Activated T-helper 9 cell treated with anti-CD3 and anti-CD28 coated beads, Interleukin-2, amount 50 U/mL, for 16 hours (primary cell): ENCODE measurements at places on chromosomes 7 and 10.

DNA sequence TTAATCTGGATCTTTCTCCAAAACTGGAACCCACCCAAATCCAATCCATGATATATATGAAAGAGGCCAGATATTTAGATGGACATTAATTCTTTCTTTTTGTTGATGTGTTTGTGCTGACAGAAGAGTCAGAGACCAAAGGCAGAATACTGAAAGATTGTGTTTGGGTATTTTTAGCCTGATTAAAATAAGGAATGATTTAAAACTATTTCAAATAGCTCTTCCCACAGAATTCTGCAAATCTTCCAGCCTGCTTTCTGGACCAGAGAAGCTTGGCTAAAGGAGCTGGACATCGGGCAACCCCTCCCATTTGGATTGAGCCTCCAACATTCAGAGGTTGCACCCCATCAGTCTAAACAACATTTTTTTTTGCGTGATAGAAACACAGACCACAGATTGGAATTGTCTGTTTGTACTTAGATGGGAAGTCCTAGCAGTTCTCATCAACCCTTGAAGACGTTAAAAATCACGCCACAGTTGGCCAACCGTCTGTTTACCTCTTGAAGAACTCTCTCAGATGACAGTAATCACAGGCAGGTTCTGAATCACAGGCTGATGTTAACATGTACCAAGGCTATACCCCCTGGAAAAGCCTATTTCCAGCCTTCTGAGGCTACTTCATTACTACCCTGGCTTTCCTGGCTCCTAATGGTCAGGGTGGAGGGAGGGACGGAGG, 155.2 kb upstream of the NRP1 start:
- no peak for DNase-seq

DNA sequence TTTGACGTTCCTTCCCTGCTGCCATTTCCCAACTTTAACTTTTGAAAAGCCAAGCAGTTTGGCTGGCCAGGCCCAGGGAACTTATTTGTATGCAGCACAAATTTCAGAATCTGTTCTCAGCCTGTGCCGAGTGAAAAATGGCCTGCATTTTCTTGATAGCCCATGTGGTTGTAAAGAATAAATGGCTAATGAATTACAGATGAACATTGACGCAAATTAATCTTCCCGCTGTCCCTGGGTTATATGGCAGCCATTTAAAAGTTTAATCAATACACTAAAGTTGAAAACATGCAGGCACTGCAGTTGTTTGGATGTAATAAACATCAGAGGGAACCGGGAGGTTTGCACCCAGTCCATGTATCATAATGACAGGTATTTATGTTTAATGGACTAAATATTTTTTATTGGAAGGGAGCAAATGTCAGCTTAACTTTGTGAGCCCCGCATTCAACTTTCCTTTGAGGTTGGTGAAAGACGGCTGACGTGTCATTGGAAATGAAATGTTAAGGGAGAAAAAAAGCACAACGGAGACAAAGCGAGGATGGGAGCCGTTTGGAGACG, 1092.4 kb downstream of the LRMDA start:
- no peak for DNase-seq

GRCh38 chr7:125278318-125278717, 348.7 kb upstream of the POT1 start:
- DNase-seq, result no peak

DNA sequence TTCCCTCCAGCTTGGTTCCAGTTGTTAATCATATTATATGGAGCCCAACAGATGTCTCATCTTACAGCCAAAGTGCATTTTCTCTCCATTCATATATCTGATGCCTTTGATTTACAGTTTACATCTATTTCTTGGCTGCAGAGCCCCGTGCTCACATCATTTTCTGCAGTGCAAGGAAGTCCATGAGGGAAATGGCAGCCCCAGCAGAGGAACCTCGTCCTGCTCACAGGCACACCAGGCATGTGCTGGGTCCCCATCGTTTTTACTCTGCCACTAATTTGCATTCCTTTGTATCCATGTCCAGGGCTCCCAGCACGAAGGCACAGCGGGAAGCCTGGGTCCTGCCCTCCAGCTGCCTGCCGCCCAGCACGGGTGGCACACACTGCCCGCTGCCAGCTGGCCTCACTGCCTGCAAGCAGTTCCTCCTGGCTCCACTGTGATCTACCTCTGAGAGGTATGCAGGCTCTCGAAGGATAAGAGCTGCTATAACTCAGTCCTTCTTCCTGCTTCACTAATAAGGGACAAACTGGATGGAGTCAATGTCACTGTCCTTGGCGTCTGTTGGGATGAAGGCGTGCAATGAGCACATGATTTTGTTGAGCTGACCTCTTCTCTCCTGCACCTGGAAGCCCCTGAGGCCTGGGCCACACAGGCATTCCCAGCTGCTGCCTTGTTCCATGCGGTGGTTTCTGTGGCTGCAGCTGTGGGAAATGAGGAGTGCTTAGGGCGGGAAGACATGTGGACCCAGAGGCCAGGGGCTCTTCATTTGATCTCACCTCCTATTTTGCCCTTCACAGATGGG, 583.6 kb upstream of the MGMT start:
- DNase-seq, result no peak

GRCh38 chr10:23505797-23506465, 67.1 kb downstream of the OTUD1 start:
- no peak for DNase-seq

DNA sequence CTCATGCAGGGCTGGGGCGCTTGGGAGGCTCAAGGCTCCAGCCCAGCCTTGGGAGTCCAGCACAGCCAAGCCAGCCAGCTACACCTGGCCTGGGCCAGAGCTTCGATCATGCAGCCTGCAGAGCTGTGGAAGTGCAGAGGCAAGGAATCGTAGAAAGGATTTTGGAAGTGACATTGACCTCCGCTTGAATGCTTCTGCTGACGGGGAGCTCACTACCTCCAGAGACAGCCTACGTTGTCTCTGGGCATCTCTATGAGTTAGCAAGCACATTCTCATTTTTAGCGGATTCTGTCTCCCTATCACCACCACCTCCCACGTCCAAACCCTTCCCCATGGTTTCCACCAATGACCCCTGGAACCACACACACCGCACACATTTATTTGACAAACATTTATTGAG, 88.5 kb downstream of the MICALL2 start:
- DNase-seq, result no peak

DNA sequence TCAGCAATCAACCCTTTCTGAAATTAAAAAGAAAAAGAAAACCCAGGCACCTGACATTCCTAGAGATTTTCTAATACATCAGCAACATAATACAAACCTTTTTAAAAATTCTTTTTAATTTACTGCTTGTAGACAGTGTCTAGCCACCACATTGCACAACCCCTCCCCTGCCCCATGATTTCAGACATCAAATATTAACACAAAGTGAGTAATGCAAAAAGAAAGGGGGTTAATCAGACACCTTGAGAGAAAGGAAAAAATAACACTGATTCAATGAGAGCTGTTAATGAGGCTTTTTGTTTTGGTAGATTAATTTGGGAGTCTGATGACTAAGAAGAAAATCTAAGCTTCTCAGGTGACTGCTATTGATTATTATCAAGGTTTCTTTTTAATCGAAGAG, 55.3 kb downstream of the SLC25A13 start:
- DNase-seq, result no peak

DNA sequence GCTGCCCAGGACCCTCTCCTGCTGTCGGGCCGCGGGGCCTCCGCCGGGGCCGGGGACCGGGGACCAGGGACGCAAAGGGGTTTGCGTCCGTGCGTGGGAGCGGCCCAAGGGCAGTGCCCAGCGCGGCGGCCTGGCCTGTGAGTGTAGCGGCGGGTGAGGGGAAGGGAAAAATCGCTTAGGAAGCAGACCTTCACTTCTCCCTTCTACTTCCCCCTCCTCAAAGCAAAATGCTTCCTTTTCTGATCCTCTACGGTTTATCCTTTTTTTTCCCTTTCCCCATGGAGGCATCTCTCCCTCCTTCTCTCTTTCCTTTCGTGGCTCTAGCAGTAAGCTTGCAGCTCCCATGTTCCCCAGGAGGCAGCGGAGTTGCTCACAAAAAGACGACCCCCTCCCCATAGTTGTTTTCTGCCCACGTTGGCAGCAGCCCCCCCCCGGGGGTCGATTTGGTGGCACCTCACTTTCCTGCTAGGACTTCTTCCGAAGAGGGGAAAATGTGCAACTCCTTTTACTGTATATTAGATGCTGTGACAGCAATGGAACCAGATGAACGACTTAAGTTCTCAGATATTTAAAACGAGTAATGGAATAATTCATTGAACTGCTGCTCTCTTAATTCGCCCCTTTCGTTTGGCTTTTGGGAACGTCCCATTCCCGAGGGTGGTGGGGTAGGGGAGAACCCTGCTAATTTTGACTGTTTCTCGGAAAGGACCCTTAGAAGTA, 724 bp downstream of the CAPZA2 start:
- no peak for DNase-seq

DNA sequence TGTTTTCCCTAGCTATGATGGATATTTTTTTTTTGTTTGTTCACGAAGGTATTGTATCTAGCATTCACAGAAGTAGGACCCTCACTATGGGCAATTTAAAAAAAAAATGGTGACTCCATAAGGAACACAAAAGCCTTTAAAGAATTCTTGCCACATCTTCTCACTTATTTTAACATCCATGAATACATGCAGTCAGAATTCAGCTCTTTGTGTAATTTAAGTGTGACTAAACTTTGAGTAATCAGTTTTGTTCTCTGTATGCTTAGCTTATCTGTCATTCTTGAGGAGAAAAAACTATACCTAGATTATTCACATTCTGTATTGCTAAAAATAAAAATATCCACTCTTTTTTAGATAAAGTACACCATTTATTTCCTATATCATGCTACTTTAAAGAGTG, 313.2 kb upstream of the KCND2 start:
- no peak for DNase-seq

- DNase-seq, result no peak
Observed at GRCh38 chr7:1924258-1924817, 254.3 kb downstream of the ELFN1 start.

- no peak for DNase-seq
Observed at GRCh38 chr7:46747869-46748576, 827.0 kb upstream of the IGFBP3 start.

DNA sequence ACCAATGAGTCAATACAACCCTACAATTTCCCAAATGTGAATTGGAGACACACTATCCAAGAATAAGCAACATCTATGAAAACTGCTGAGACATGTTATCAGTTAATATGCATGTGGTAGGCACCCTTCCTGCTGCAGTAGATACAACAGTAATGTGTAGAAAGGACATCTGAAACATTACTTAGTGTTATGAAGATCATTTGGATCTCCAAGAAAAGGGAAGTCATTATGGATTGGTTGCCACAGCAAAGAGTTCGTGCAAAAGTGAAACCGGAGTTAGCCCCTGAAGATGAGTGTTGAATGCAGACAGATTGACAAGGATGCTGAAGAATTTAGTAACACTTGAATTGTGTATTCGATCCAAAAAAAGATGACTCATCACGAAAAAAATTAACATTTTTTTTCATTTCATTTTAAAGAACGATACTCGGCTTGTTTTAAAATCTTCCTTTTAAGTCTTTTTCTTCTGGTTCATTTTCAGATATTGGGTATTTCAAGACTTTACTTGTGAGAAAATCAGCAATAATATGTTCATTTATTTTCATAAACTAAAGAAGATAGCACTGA, 322.4 kb upstream of the KLF6 start:
- DNase-seq, result no peak

GRCh38 chr10:58565271-58565670, 52.6 kb downstream of the BICC1 start:
- no peak for DNase-seq

DNA sequence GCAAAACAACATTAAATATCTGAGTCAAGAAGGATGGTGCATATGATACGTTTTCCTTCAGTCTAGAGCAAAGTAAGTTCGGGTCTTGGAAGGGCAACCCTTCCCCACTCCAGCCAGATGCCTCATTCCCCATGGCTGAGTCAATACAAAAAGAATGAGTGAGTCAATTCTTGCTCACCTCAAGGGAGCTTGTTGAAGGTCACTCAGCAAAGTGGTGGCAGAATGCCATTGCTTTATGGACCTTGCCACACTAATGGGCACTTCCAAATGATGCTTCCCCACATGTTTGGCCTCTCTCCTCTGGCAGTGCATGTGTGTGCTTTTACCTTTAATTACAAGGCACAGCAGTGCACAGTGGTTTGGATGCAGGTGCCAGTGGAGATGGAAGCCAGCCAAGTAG, 296.5 kb downstream of the SORCS3 start:
- DNase-seq, result no peak

- DNase-seq, result no peak
Observed at GRCh38 chr7:92456236-92456635, 9.0 kb downstream of the GATAD1 start.

DNA sequence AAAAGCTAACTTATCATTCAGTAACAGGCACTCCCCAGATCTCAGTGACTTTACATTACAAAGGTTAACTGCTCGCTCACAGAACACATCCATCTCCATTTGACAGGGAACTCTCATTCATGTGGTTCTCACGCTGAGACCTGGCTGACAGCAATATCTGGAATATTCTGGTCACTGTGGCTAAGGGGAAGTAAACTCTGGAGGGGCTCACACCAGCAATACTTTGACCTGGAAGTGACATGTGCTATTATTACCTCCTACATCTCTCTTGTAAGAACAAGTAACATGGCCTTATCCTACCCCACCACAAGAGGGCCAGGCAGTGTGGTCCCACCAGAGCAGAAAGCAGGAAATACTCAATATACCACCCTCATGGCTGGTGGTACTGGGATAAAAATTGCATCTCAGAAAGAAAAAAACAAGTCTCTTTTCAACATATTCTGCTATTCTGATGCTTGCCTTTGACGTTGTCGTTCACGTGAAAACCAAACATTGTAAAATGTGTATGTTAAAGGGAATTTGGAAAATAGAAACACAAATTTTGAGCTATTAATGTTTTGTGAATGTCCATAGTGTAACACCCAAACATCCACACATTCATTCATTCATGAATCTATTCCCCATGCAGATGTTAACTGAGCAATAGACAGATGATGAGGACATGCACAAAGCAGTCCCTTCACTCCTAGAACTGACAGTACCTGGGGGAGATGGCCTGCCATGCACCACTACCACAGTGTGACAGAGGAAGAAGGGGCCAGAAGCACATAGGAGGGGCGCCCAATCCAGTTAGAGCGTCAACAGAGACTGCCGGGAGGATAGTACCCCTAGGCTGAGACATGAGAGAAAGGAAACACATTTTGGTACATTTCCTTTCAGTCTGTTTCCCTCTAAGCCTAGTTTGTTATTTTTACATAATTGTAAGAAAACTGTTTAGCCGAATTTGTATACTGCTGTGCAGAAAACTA, 166.0 kb upstream of the SP4 start:
- peak; percentile 2 for DNase-seq

DNA sequence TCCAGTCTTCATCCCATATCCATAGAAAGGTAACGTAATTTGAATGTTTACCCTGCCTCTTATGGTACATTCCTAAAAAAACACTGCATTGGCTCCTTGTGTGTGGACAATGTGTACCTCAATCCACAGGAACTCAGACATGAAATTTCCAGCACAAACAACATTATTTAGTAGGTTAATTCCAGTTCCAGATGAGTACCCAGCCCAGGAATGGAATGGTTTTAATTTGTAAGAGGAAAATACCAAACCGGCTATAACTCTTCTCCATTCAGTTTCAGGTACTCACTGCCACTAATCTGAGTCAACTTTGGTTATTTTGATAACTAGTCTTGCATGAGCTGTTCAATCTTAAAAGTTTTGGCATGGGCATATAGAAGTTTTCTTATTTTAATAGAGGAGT, 39.0 kb downstream of the TFPI2 start:
- DNase-seq, result no peak
